ENCODE measurements at places on chromosomes 5 and 9.

- DNase-seq: no peak
Observed at GRCh38 chr5:81694726-81695125, 56.2 kb downstream of the SSBP2 start.

DNA sequence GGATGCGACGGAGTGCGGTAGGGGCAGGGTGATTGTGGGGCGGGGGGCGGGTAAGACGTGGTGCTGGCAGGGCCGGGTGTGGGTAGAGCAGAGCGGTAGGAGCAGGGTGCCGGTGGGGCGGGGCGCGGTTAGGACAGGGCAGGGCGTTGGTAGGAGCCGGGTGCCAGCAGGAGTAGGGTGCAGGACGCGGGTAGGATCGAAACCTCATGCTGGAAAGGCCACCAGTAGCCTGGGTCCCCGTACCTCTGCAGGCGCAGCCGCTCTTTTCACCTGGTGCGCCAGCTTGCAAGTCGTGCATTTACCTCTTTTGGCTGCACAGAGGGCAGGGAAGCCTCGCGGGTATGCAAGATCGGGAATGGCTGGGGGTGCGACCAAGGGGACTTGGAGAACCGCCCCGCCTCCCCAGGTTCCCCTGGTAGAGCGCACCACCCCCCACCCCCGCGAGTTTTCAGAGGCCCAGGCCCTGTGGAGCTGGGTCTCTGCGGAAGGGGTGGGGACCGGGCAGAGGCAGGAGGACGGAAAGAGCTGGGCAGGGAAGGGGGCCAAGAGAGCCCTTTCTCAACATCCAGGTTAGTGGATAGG, 104.8 kb upstream of the SIMC1 start:
- DNase-seq: no peak

DNA sequence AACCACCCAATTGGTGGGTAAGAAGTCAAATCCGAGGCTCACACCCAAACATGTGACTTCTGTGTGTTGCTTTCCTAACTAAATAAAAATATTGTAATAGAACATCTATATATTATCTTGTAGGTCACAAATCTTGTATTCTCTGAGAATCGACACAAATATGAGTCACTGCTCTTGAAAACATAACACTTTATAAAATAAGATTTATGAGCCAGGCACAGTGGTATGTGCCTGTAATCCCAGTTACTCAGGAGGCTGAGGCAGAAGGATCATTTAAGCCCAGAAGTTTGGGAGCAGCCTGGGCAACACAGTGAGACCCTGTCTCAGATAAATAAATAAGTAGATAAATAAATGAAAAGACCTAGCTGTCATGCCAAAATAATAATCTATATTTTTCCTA, 624.1 kb downstream of the ANXA1 start:
- DNase-seq: no peak

GRCh38 chr9:87263291-87263690, 234.4 kb upstream of the DAPK1 start:
- DNase-seq: no peak

- DNase-seq: peak; percentile 22
Observed at GRCh38 chr5:76099286-76099702, 16.1 kb downstream of the SV2C start.

DNA sequence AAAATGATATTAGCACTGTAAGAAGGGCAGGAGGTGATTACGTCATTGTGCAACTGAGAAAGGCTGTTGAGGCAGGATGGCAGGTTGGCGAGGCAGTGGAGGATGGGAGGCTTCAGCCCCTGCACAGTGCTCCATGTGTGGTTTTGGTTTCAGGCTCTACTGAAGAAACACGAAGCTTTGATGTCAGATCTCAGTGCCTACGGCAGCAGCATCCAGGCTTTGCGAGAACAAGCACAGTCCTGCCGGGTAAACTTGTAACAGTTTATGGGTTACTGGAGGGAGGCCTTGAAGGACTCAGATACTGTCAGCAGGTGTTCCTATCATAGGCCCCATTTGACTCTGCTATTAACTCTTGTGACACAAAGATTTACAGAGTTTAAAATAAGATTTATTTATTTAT, 35.1 kb downstream of the SPTAN1 start:
- no peak for DNase-seq

DNA sequence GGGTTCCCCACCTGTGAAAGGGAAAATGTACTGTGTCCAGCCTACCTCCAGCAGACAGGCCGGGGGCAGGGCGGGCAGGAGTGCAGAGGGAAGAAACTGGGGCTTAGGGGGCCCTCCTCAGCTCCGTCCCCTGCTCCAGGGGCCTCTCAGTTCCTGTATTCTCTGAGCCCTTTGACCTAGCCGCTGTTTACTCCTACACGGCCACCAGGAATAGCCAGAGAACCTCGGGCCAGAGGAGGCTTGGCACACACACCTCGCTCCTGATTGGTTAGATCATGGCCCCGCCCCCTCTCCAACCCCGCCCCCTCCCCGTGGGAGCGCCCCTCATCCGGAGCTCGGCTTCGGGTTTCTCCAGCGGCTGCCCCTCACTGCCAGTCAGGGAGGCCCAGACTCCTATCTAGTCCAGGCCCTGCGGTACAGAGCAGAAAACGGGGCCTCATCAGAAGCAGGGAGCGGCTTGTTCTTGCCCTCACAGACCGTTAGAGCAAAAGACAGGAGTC, 2.2 kb downstream of the ST6GALNAC6 start:
- peak; percentile 78 for DNase-seq
